ENCODE measurements at places on chromosomes 5 and 9.
A peak's percentile ranks its signal among the peaks of the same experiment; 100 is the strongest.

- peak; percentile 57 for DNase-seq
These were observed 387.1 kb downstream of the PDE4D start for GRCh38 chr5:59506285-59506877.

DNA sequence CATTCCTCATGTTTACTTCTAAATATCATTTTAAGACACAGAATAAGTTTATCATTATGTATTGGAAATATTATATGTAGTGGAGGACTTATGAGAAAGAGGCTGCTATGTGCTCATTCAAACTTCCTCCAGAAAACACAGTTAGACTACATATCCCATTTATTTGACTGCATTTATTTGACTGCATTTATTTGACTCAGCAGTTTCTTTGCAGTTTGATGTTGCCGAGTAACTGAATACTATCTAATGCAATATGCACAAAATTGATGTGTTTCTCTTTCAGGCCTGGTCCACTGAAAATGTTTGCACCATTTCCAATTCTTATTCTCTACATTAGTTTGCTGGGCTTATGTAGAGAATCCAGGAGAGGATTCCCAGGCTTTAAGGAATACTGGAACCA lies 89.9 kb upstream of the FBN2 start:
- no peak for DNase-seq

DNA sequence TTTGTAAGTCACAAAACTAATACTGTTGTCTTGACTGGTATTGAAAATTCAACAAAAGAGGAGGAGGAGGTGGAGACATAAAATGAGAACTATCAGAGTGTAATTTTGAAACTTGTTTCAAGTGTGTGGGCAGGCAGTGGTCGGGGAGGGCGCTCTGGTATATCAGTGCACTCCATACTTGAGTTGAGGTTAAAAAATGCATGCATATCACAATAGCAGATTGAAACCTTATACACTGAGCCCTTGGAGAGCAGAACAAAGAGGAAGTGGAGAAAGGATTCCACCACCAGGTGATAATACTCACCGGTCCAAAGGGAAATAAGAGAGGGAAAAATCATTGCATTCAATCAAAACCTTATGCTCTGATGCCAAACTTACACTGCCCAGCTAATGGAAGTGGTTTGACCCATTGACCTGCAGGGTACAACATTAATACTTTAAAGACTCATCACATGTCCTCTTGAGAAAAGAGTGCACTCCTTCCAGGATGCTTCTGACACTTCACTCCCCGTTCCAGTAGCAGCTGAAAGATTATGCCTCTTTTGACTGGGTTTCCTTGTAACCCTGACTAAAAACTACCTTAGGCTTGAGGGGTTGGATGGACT lies 79.5 kb upstream of the FAM169A start:
- DNase-seq: no peak

DNA sequence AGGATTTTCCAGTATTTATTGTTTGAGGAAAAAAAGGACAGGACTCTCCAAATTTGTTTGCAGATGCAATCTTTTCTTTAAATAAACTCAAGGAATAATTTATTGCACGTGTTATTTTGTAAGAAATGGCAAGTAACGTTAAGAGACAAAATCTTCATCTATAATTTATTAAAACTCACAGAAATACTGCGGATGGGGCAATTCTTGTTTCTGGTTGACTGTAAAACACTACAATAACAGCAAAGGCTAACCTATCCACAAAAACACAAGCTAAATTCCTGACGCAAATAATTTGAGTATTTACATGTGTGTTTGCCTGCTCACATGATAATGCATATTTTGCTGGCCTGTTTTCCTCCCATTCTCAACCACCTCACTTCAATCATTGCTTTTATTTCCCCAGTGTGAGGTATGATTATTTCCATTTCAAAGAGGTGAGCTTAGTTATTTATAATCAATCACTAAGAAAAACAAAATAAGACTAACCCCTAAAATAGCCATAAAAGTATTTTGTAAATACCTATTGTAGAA lies 619.4 kb downstream of the PDE4D start:
- no peak for DNase-seq

GRCh38 chr9:79007701-79008483 lies 563.9 kb upstream of the TLE4 start:
- DNase-seq: no peak

GRCh38 chr5:150214289-150214688 lies 24.4 kb downstream of the SLC6A7 start:
- no peak for DNase-seq

DNA sequence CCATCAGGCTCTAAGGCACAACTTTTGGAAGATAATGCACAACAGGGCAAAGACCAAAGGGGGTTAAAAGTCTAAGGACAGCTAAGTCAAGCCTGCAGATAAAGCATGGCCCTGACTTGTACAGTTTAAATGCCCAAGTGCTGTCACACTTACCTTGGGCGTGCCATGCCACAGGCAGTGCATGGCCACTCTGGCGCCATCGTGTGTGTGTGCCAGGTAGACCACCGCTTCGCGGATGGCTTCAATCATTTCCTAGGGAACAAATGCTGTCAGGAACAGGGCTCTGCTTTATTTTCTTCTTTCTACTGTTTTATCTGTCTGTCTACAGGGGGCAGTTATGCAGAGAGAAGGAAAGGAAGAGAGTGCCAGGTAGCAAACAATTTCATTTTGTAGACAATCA lies 19.3 kb downstream of the PUM3 start:
- no peak for DNase-seq

DNA sequence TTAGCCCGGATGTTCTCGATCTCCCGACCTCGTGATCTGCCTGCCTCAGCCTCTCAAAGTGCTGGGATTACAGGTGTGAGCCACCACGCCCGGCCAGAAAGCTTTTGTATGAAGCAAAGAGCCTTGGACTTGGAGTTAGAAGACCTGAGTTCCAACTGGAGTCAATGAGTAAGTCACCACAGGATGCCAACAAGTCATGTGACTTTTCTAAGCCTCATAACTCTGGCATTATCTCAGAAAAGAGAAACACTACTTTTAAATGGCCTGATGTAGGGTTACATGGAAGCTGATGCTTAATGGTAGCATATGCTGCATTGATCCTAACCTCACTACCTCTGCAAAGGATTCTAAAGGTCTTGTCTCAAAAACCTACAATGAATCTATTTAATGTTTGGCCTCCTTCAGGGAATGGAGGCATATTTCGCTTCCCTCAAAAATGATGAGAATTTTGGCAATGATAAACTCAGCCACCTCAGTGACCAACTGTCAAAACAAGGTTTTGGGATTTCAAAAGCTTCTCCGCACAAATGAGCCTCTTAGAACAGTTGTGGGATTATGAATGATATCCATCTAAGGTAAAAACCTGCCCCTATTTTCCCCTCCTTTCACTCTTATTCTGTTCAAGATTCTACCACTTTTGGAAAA lies 236.8 kb downstream of the ACTL7B start:
- no peak for DNase-seq

GRCh38 chr5:15023846-15024245 lies 152.3 kb upstream of the ANKH start:
- DNase-seq: no peak

GRCh38 chr5:137629646-137630045 lies 106.2 kb downstream of the KLHL3 start:
- DNase-seq: peak; percentile 68

DNA sequence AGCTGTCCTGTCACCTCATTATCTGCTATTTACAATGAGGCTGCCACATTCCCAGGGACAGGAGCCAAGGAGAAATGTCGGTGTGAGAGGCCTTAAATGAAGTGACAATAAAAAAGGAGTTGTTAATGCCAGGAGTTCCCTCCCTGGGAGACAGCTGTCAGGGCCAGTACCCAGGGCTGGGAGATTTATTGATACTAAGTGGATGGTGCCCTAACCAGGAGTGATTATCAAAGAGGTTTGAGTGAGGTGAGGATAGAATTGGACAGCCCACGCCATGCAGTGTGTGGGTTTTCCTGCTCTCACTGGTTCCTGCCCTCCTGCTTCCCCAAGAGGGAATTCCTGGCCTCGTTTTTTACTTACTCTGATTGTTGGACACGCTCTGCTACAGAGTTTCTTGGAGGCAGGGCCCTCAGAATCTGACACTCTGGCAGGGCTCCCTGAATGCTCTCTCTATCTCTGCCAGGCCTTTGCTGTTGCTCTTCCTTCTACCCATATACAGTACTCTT lies 150.8 kb downstream of the GRIA1 start:
- DNase-seq: no peak

- no peak for DNase-seq
These were observed 78.8 kb downstream of the ADAMTS2 start for GRCh38 chr5:179266291-179267070.

GRCh38 chr5:146151970-146152369 lies 30.5 kb downstream of the LARS1 start:
- no peak for DNase-seq

DNA sequence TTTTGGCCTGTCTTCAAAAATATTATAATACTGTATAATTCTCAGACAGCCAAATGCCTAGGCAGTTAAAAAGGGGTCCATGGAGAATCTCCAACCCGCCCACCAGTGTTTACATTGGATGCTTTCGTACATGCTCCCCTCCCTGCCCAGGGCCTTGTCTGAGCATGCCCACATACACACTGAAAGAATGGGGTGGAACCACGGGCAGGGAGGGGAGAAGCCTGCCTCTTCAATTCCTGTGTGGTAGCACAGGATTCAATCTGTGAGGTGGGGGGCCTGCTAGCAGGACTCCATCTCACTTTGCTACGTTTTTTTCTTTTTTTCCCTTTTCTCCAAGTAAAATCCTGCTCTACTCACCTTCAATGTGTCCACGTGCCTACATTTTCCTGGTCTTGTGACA lies 314.7 kb upstream of the GRAMD2B start:
- no peak for DNase-seq

GRCh38 chr9:112665347-112665746 lies 52.6 kb downstream of the INIP start:
- no peak for DNase-seq

DNA sequence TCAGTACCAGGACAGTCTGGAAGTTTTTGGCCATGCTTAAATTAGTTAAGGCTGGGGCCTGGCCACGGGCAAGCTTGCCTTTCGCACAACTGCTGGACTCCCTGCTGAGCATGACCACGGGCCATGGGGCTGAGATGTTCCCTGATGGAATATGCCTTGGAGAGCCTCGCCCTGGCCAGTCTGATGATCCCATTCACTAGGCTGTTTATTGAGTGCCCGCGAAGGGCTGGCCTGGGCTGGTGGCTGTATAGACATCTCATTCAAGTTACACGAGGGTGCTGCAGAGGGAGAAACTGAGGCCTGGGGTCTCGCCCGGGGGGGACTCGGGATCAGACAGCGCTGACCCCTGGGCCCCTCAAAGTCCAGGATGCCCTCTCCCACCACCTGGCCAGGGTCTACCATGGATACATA lies 7.8 kb upstream of the RXRA start:
- DNase-seq: no peak

DNA sequence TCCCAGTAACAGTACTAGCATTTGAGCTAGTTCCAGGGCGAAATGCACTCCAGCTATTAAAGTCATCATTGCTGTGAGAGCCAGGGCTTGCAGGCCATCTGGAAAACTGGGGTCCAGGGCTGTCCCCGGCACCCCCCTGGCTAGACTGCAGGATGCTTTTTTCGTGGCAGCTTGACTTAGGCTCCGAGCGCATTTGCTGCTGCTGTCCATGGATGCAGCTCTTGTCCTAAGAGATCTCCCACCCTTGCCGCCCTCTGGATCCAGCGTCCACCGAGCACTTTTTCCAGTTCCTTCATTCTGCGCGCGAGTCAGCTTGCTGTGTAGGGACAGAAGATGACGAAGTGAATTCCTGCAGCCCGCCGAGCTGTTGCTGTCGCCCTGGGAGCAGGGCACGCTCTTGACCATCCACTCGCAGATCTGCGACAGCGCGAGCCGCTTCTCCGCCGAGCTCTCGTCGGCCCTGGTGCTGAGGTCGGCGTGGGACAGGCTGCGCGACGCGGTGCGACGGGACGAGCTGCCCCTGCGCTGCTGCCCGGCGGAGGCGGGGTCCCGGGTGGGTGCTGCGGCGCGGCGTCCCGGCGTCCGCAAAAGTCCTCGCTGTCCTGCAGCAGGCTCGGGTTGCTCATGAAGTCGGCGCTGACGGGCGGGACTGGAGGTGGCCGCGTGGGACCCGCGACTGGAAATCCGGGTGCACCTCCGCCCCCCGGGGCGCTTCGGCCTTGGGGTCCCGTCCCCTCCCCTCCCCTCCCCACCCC lies 30.7 kb downstream of the OR2V1 start:
- DNase-seq: no peak

DNA sequence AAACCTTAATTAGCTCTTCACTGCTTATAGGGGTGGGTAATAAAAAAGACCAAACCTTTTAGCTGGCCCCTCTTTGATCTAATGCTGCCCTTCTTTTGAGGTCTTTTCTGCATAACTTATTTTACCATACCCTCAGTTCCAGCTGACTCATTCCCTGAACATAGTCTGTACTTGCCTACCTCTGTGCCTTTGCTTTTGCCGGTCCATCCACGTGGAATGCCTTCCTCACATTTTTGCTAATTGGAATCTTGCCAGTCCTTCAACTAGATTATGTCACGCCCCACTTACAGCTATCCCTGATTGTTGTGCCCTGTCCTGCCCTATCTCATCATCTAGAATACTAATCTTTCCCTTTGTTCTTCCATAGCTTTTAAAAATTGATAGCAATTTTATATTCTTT lies 44.2 kb downstream of the FAF2 start:
- DNase-seq: no peak

GRCh38 chr5:113140837-113141671 lies 164.5 kb downstream of the DCP2 start:
- no peak for DNase-seq

GRCh38 chr5:146084376-146084775 lies 21.0 kb downstream of the PLAC8L1 start:
- DNase-seq: no peak

GRCh38 chr5:143055596-143056338 lies 285.6 kb downstream of the ARHGAP26 start:
- DNase-seq: no peak

- DNase-seq: no peak
These were observed 112.4 kb downstream of the SSBP2 start for GRCh38 chr5:81638471-81638870.

DNA sequence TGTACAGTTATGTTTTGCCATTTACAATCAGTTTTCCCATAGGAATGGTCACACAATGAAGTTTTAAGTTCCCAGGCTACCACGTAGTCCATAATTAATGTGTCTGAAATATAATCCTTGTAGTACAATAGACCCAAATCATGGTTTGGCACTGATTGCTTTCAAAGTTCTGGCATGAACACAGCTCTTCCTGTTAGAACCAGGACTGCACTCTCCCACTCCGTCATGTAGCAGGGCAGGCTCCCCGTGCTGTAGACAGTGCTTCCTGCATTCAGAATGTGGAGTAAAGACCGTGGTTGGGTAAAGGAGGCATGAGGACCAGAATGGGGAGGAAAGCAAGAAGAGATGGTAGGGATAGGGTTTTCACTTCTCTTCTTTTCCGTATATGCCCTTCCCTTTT lies 4.0 kb downstream of the SEC61B start:
- DNase-seq: no peak

DNA sequence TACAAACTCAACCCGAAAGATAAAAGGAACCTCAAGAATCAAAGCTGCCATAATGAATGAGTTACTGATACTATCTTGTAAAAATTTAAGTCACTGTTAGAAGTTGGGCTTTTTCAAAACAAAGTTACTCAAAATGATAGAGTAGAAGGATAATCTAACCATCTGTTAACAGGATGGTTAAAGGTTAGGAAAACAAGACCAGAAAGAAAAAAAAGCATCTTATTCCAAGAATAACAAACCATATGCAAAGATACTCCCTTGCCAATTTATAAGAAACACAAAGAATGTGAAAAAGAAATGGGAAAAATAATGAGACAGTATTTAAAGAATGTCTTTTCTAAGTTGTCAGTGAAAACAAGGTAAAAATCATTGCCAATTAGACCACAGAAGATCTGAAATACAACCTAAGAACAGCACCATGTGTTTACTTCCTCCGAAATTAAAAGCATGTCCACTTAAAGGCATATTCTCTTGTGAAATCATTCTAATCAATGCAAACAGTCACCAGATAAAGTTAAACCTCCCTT lies 51.2 kb downstream of the STRBP start:
- no peak for DNase-seq
